Fibroblast of pulmonary artery (primary cell): ENCODE measurements at places on chromosomes 7 and 10.

DNA sequence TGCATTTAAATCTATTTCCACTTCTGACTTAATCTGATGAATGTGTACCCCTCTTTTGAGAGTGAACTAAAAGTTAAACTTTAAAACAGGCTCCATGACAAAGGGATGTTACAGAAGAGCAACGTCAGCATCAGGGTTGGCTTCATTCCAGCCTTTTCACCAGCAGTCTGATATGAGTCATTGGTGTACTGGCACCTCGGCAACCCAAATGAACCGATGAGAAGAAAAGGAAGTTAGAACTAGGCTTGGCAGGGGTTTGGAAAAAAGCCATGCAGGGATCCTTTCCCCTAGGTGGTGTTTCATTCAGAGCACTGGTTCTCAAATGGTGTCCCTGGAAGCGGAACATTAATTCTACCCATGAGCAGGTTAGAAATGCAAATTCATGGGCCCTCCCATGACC, 53.6 kb downstream of the SEC61G start:
- DNase-seq: peak; percentile 56

- peak; percentile 34 for DNase-seq
These were observed 147.6 kb downstream of the GPR85 start for GRCh38 chr7:112938863-112939573.

GRCh38 chr7:43195768-43196167, 83.3 kb downstream of the HECW1 start:
- DNase-seq: no peak

GRCh38 chr10:111836064-111836463, 347.5 kb downstream of the GPAM start:
- DNase-seq: no peak

GRCh38 chr7:117871778-117872538, 1.3 kb downstream of the CTTNBP2 start:
- DNase-seq: no peak

DNA sequence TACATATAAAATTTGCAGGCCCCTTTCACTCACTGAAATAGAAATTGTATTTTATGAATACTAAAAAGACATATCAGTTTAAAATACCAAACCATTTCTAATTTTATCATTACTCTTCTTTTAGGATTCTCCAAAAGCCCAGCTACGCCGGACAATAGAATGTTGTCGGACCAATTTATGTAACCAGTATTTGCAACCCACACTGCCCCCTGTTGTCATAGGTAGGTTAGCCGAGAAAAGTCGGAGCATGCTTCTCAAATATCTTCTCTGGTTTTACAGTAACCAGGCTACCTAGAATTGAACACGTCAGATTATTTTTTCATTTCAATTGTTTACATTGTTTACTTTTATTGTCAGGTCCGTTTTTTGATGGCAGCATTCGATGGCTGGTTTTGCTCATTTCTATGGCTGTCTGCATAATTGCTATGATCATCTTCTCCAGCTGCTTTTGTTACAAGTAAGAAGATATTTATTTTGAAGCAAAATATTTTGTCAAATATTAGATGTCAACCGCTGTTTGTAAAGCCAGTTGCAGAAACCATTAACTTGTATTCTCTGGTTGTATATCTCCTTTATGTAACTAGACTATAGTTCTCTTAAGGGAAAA, 57.6 kb downstream of the MMRN2 start:
- peak; percentile 86 for DNase-seq
